ENCODE measurements at places on chromosomes 12 and 14.

GRCh38 chr14:105456736-105457617 is 17.6 kb upstream of the CRIP2 start:
- DNase-seq = no peak

DNA sequence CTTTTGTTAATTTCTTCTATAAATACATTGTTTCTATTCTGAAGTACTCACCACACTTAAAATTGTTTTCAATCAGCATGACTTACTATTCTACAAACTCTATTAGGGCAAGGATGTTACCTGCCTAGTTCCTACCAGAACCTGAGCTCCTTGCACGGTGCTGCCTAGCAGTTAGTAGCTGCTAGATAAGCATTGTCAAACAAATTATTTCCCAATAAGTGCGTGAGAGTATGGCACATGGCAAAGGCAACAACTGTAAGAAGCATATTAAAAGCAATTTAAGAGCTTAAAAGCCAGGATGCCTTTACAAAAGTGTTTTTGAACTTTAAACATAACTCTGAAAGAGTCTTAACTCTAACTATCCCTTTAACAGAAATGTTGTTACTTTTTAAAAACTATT is 8.2 kb upstream of the LYZ start:
- DNase-seq = no peak

- DNase-seq = no peak
Observed at GRCh38 chr12:121034616-121035305, 4.3 kb downstream of the OASL start.

GRCh38 chr14:93706360-93706955 is 81.8 kb downstream of the PRIMA1 start:
- no peak for DNase-seq

GRCh38 chr12:112170376-112170775 is 45.0 kb downstream of the TRAFD1 start:
- DNase-seq = no peak

GRCh38 chr12:100833282-100833681 is 38.7 kb downstream of the ANO4 start:
- no peak for DNase-seq
